ENCODE measurements at places on chromosomes 5 and 9. TPM values are rescaled to one million over a fixed set of nuclear protein-coding genes. Genes with fewer than 3 reads are reported as not detected.

GRCh38 chr5:173624282-173624681 is 7.8 kb upstream of the BOD1 start:
- DNase-seq, result no peak

DNA sequence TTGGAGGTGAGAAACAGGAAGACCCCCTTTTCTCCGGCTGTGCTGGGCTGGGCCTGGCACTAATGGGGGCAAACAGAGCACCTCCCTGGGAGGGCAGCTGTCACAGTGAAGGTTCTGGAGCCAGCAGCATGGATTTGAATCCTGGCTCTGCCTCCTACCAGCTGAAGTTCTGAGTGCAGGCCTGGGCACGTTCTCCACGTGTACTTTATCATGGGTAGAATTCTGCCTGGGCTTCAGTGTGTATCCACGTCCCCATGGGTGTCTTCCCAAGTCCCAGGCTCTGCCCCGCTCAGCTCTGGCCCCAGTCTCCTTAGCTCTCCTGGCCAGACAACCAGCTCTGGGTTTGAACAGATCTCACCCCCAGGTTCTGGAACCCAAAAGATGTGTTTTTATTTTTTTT is 223.2 kb downstream of the PBX3 start:
- no peak for DNase-seq

DNA sequence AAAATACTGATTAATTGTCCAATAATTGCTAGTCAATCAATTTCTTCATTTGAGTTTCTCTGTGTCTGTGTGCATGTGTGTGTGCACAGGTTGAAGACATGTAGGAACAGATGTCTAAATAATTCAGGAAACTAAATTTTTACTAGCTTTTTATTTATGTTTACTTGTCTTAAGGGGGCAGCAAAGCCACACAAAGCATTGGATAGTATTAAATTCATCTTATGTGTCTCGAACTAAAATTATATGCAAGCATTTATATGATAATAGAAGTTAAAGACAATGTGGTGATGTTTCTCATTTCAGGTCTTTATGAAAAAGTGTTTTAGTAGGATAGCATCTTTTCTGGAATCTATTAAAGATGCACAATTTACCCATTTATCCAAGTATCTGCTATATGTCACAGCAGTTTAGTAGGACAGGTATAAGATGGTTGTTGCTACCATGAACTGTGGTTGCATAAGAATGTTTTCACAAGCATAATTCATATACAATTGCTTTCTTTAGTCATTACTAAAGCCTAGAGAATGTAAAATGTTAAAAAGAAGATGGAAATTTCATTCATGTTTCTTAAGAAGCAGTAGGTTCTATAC is 784.6 kb upstream of the NUDT12 start:
- no peak for DNase-seq

DNA sequence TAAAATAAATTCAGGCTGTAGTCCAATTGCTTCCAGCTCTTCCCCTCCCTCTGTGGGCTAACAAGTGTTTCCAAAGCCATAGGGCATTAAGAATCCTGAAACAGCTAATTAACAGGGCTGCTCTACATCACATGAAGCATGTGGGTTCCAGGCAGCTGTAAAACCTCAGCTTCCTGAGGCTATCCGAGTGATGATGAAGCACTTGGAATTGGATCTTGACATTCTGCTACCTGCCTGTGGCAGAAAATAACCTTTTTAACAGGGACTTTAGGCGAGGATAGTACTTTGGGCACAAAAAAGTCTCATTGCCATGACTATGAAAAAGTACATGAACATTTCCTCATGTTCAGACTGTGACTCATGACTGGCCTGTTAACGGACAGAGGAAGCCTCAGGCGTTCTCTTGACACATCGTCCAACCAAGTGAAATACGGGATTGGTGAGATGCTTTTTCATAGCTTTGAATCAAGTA is 107.2 kb downstream of the PDE4D start:
- DNase-seq, result no peak

DNA sequence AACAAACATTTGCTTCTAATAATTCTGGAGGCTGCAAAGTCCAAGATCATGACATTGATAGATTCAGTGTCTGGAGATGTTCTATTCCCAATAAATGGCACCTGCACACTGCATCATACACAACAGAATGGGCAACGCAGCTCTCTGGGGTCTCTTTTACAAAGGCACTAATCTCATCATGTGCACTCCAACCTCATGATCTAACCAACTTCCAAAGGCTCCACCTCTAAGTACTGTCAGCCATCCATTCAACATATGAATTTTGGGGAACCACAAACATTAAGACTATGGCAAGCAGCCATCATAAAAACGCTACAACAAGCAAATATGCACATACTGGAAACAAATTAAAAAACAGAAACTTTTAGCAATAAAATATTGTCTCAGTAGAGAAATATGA is 121.1 kb downstream of the CYLC2 start:
- DNase-seq, result no peak

CDKN2A gene
- total RNA-seq, result 3.5 TPM

PCDHA1 gene
- total RNA-seq, result not detected

CNTNAP3B gene
- not detected for total RNA-seq

- DNase-seq, result no peak
Measured at GRCh38 chr5:156841737-156842136, 8.4 kb upstream of the PPP1R2B start.

HSPB3 gene
- total RNA-seq, result not detected

DNA sequence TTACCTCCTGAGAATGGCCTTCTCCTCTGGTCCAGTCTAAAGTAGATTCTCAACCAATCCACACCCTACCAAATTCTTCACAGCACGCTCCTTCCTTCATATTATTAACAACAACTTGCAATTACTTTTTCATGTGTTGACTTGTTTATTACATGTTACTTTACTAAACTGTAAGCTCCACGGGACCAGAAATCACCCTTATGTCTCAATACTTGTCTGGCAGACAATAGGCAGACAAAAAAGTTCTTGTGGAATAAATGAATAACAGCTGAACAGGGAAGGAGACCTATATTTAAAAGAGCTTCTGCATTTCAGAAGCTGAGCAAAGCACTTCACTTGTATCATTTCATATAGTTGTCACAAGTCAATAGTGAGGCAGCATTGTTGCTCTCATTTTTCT is 5.7 kb upstream of the WWC1 start:
- DNase-seq, result no peak

- DNase-seq, result no peak
Measured at GRCh38 chr9:120714846-120715388, 647 bp upstream of the MEGF9 start.

DNA sequence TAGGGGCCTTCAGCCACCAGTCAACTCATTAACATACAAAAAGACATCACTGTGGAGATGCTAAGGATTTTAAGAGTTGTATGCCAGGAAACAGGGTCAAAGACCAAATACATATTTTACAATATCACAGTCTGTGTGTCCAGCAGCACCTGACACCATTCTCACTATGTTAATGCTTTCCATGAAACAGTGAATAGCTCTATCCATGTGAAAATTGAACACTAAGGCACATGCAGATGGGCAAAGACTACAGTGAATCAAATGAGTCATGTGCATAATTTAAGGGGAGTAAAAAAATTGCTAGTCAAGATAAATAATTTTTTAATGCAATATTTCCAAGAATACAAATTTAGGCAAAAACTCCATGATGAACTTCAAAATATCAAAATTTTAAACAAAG is 7.6 kb upstream of the SPATA31E1 start:
- no peak for DNase-seq

DNA sequence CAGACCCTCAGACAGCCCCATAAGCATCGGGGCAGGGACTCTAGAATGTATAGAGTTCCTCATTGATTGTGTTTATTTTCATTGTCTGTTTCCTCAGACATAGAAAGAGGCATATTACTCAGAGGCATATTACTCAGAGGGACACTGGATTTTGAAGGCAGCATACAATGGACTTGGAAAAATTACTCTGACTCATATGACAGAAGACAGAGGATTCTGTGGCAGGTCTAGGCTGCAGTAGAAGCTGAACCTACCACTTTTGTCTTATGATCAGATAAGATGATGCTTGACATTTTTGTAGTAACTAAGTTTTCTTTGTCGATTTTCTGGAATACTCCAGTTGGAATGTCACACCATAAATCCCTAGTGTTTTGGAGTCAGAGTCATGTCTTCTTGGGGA is 105.2 kb downstream of the ST8SIA4 start:
- DNase-seq, result no peak

DNA sequence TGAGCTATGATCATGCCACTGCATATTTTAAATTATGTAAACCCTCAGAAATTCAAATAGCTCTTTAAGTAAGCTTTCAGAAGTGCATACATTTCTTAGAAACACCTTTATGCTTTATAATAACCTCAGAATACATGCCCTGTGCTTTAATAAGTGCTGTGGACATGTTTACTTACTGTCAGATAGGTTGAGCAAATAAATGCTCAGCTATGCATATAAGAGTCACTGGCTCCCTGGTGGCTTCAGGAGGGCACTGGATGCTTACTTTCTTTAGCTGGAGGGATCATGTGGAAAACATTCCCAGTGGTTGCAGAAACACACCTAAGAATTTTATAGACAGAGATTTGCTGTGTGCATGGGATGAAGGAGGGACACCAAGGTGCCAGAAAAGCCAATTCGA is 74.4 kb downstream of the PDE6A start:
- DNase-seq, result no peak

DNA sequence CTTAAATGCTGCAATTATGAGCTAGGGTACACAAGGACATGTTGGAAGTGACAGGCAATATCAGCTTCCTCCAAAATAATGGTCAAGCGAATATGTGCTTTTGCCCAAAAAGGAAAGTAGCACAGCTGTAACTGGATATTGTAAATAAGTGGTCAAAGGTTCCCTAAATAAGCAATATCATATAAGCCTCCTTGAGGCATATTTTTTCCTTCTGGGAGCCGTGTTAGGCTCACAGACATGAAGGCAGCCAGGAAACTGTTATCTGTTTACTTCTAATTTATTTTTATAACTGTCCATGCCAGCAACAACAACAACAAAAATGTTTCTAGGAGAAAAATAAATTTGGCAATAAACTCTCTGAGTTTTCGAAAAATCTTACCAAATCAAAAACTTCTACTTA is 648.3 kb downstream of the PDE4D start:
- no peak for DNase-seq

DNA sequence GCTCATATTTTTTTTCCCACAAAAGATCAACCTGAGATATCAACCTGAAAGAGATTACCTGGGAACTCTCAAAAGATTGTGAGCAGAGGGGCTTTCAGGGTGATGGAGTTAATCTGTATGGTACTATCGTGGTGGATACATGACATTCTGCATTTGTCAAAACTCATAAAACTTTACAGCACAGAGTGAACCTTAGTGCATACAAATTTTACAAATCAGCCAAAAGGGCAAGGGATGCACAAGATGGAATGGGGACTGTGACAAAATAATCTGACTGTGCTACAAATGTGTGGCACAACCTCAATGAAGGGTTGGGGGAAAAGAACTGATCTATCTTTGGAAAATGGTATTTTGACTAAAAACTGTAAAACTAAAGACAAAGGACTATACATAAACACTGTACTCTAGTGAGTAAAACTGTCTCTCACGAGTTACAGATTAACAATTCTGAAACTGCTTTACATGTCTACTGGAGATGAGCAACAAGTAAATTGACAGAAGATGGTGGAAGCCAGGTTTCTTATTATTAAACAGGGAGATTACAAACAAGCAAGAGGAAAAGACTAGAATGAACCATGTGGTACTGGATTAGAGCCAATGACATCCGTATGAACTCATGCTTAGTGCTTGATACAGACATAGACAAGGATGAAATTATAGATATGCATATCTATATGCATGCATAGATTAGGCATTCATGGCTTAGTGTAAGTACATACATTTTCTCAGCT is 24.8 kb upstream of the RLN1 start:
- DNase-seq, result no peak

DNA sequence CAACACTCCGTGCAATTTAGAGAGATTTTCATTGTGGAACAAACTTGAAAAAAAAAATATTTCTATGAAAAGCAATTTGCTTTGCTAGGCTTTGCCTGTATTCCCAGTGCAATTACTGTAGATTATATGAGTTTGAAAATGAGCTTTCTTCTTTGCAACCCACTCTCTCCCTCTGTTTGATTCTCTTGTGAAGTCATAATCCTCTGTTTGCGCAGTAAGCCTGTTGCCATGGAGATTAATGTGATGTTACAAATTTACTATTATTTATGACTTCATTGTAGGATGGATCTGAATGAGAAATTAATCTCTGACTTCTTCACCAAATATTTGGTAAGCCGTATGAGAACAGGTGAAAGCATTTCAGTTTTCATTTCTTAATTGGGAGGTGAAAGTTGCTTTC is 320.3 kb downstream of the SPATA31D1 start:
- DNase-seq, result no peak

DNA sequence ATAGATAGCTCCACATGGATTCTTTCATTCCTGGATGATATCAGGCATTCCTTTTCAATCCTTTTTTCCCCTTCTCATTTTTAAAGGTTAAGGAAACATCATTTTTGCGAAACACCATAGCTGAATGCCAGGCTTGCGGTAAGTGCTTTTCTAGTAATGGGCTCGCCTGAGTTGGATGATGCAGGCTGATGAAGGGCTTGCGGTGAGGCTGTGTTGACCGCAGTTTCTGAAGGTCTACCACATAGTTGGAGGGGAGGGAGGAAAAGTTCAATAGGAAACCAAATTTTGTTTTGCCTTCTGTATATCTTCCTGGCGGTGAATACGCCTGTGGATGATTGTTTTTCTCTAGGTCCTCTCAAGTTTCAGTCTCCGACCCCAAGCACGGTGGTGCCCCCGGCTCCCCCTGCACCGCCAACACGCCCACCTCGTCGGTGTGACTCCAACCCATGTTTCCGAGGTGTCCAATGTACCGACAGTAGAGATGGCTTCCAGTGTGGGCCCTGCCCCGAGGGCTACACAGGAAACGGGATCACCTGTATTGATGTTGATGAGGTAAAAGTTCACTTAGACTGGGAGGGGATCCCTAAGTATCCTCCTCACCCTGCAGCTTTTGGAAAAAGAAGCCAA is 24.3 kb downstream of the THBS4 start:
- no peak for DNase-seq

SLC4A9 gene
- not detected for total RNA-seq

- DNase-seq, result no peak
Measured at GRCh38 chr5:65120371-65120967, 351.7 kb downstream of the CWC27 start.

FGF1 gene
- not detected for total RNA-seq
